ENCODE measurements at places on chromosomes 5 and 9. TPM values are rescaled to one million over a fixed set of nuclear protein-coding genes. Genes with fewer than 3 reads are reported as not detected.

The ATG12 gene
- total RNA-seq = 46.7 TPM

The TMEM232 gene
- total RNA-seq = 0.20 TPM

The CD72 gene
- 0.16 TPM for total RNA-seq

The RNF20 gene
- total RNA-seq = 19.2 TPM

The IL11RA gene
- 6.4 TPM for total RNA-seq

Measured in A549 treated with Hydrocortisone at 1 μM for 4 hours (cell line).